NCI-H1930 (cell line): ENCODE measurements at places on chromosomes 3 and 15.

GRCh38 chr15:51191072-51191670 lies 96.5 kb upstream of the TNFAIP8L3 start:
- no peak for DNase-seq

- DNase-seq: no peak
These were observed 2.9 kb upstream of the UQCRC1 start for GRCh38 chr3:48612309-48612708.

DNA sequence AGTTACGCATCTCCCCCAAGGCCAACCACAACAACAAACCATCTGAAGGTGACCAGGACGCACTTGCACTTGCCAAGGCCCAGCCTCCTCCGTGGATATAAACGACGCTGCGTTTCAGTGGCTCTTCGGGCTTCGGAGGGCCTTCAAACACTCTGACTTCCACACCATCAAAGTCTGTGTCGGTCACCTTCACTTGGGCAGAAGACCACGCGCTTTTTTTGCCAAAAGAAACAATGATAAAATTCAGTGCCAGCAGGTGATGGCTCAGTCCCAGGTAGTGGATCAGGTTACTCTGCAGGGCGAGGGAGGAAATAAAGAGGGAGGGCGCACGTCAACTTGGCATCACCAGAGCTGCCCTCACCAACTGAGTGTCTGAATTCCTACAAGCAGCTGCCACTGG lies 63.0 kb downstream of the NCEH1 start:
- no peak for DNase-seq

DNA sequence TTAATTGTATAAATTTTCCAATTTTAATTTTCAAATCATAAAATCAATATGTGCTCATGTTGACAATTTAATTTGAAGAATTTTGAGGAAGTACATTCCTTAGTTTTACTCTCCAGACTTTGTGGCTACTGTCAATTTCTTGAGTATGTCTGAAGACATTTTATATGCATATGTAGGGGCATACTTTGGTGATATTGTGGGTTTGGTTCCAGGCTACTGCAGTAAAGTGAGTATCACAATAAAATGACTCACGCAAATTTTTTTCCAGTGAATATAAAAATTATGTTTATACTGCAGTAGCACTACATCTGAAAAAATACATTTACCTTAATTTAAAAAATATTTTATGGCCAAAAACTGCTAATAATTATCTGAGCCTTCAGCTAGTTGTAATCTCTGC lies 123.2 kb upstream of the PLCL2 start:
- no peak for DNase-seq

- no peak for DNase-seq
These were observed 62.7 kb downstream of the TASOR start for GRCh38 chr3:56620371-56620770.

- DNase-seq: no peak
These were observed 401.5 kb upstream of the FRG2C start for GRCh38 chr3:75262661-75263060.

GRCh38 chr3:12479919-12480427 lies 4.3 kb upstream of the TSEN2 start:
- no peak for DNase-seq

- no peak for DNase-seq
These were observed 145.3 kb upstream of the LIPC start for GRCh38 chr15:58286523-58286922.

GRCh38 chr15:35616498-35617271 lies 70.7 kb upstream of the DPH6 start:
- no peak for DNase-seq

GRCh38 chr3:30199096-30199759 lies 407.2 kb upstream of the TGFBR2 start:
- DNase-seq: no peak

- DNase-seq: no peak
These were observed 1448.4 kb upstream of the ALCAM start for GRCh38 chr3:103918336-103918735.

- DNase-seq: no peak
These were observed 13.7 kb downstream of the CLPX start for GRCh38 chr15:65171428-65171827.

- DNase-seq: no peak
These were observed 25.5 kb downstream of the FAM174B start for GRCh38 chr15:92629975-92630626.

GRCh38 chr3:197398286-197398878 lies 100.0 kb upstream of the DLG1 start:
- DNase-seq: no peak
